ENCODE measurements at places on chromosomes 2 and 18.

GRCh38 chr18:3236470-3236869, 11.1 kb upstream of the MYL12A start:
- DNase-seq = no peak

DNA sequence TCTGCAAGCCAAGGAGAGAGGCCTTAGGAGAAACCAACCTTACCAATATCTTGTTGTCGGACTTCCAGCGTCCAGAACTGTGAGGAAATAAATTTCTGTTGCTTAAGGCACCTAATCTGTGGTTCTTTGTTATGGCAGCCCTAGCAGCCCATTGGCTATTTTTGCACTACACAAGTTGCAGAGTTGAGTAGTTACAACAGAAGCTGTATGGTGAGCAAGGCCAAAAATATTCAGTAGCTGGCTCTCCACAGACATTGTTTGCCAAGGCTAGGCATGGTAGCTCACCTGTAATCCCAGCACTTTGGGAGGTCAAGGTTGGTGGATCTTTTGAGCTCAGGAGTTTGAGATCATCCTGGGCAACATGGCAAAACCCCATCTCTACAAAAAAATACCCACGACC, 27.1 kb upstream of the SCYGR1 start:
- no peak for DNase-seq

DNA sequence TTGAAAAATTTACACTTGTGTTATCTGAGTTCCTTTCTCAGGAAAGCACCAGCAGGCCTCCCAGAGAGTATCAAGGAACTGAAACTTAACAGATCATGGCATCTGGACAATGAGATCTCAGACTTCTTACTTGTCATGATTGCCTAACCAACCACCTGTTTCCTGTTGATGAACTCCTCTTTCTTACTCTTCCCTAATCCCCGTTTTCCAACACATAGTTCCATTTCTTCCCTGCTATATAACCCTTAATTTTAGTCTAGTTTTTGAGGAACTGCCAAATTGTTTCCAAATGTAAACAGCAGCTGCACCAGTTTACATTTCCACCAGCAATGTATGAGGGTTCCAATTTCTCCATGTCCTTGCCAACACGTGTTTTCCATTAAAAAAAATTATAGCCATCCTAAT, 6.1 kb upstream of the FAM171B start:
- no peak for DNase-seq

GRCh38 chr18:23207994-23208393, 72.7 kb downstream of the CABLES1 start:
- DNase-seq = no peak

- no peak for DNase-seq
Observed at GRCh38 chr2:13009027-13009642, 292.4 kb downstream of the TRIB2 start.

DNA sequence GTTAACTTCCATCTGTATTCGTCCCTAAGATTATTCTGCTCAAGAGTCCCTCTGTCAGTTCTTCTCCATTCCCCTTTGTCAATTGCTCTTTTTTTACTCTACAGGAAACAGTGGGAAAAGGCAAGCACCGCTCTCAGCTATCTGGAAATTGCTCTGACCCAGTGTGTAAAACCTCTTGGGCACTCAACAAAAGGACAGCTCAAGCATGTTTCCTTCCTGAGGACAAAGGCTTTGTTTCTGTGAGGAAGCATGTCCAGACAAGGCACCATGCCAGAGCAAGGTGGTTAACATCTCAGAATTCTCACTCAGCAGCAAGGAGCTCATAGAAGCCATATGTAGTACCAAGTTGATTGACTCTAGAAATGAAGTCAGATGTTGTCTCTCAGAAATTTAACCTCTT, 735.6 kb downstream of the TSN start:
- DNase-seq = no peak

GRCh38 chr2:219737270-219737691, 109.9 kb downstream of the SLC4A3 start:
- DNase-seq = no peak

GRCh38 chr2:190283783-190284182, 35.8 kb downstream of the HIBCH start:
- no peak for DNase-seq

GRCh38 chr2:8638327-8638726, 43.5 kb upstream of the ID2 start:
- no peak for DNase-seq

DNA sequence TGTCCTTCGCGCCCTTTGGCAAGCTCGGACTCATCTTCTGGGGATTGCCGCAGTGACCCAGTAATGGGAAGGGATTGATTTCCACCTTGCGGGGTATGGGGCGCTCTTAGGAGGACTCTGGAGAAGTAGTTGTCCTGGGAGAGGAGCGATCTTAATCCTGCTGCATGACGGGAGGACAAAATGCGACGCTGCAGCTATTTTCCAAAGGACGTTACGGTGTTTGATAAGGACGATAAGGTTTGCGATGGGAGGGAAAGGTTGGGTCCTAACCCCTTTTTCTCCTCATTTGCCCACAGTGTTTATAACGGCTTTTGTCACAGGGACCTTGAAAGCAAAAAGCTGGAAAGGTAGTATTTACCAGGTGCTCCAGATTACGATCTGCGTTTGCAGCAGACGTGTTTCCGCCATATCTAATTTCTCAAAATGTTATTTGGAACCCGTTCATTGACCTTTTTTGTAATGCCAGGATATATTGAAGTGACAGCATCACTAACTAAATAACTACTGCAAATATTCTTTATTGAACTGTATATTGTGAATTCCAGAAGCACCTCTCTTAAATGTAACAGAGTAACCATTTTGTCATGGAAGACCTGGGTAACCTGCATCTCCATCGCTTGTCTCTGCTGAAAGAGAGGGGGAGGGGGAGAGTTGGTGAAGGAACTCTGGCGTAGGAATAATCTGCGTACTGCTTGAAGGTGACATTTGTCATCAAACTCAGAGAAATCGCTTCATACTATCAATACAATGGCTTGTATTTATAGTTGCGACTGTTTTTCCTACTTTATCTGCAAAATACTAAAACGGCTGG, 590 bp downstream of the MDH1 start:
- DNase-seq = no peak

DNA sequence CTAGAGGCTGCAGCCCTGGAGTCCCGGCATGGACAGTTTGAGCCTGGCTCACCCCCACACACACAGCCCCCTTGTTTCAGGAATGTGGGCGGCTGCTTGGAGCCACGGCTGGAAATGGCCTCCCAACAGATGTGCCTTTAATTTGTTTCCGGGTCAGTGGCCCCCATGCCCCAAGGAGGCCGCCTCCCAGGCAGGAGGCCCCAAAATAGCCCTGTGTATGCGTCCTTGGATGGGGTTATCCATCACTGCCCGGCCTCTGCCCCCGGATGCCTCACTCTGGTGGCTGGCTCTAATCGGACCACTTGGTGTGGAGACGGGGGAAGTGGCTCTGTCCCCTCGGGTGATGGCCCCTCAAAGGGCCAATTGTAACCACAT, 151.9 kb upstream of the MYCN start:
- DNase-seq = no peak

- peak; percentile 24 for DNase-seq
Observed at GRCh38 chr2:176931588-176932563, 280.7 kb upstream of the HNRNPA3 start.

DNA sequence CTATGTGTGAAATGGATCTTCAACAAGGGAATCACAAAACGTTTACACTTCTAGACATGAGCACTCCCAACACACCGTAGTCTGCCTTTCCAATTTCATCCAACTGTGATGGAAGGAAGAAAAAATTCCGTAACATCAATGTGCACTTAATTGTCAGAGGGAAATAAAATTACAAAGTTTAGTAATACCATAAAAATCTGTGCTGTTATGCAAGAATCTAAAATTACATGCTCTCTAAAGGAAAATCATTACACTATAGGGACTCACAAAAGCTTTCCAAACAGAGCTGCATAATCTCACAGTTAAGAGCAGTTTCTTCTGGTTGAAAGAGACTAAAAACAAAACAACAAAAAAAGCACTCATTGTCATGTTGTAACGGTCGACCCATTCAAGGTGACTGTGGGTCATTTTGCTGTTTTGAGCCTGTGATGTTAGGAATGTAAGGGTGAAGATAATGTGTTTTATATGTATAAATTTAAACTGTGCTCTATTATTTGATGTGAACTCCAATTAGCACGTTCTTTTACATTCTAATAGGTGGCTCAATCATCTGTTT, 698.0 kb downstream of the TDRD15 start:
- DNase-seq = no peak

DNA sequence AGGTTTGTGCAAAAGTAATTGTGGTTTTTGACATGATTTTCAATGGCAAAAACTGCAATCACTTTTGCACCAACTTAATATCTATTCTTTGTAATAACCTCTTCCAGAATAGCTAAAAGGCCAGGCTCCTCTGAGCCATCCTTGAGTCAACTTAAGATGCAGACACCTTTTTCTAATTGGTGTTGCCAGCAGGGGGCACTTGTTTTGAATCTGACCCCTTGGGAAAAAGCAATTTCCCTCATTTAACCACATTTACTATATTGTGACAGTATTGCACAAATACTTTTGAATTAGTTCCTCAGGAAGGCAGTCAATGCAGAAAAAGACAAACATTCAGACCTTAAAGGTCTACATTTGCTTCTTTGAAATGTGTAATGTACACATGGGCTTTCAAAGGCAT, 78.6 kb upstream of the GALNT5 start:
- DNase-seq = no peak

DNA sequence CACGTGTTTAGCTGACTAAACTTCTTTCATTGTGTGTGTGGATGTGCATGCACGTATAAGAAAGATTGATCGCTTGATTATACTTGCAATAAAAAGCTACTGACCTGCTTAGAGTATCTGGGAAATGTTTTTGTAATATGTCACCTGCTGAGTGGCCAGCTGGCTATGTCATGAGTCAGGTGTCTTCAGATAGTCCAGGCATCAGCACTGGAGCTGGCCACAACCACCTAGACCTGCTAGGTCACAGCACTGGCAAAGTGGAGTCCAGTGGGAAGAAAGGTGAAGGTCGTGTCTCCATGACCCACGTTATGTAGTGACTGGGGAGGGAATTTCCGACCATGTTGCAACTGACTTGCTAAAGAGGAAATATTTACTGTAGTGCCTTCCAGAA, 147.0 kb downstream of the ESCO1 start:
- no peak for DNase-seq

GRCh38 chr2:189411860-189412259, 29.4 kb upstream of the WDR75 start:
- DNase-seq = no peak

DNA sequence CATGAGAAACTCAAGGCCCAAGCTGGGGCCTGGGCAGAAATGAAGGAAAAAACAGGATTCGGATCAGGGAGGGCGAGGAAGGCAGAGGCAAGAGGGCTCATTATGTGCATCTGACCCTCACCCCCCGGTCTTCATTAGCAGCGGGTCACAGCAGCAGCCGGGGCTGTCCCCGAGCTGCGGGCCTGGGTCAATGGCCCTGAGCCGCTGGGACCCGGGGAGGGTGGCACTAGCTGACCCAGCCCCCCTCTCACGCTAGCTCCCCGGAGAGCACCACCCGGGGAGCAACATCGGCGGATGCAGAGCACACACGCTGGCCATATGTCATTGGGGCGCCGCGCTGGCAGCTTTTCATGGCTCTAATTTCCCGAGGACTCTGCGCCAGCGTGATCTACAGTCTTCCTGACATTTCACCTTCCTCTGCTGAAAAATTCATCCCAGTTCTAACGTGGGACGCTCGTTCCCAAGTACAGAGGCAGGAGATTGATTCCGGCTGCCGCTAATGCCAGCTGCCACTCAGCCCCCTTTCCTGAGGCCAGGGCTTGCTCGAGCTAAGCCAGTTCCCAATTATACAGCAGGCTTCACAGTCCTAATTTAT, 63.7 kb downstream of the EIPR1 start:
- DNase-seq = no peak

- DNase-seq = no peak
Observed at GRCh38 chr2:74228772-74229171, 30.4 kb downstream of the MTHFD2 start.

DNA sequence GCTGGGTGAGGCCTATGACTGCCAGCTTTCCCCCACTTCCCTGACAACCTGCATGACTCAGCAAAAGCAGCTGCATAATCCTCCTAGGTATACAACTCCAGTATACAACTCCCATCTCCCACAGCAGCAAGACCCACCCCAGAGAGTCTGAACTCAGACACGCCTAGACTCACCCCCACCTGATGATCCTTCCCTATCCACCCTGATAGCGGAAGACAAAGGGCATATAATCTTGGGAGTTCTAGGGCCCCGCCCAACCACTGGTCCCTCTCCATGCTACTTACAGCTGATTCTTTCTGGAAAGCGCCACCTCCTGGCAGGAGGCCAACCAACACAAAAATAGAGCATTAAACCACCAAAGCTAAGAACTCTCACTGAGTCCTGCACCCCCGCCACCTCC, 296.5 kb downstream of the DCC start:
- no peak for DNase-seq

GRCh38 chr2:88058191-88058590, 2.6 kb upstream of the KRCC1 start:
- DNase-seq = no peak

DNA sequence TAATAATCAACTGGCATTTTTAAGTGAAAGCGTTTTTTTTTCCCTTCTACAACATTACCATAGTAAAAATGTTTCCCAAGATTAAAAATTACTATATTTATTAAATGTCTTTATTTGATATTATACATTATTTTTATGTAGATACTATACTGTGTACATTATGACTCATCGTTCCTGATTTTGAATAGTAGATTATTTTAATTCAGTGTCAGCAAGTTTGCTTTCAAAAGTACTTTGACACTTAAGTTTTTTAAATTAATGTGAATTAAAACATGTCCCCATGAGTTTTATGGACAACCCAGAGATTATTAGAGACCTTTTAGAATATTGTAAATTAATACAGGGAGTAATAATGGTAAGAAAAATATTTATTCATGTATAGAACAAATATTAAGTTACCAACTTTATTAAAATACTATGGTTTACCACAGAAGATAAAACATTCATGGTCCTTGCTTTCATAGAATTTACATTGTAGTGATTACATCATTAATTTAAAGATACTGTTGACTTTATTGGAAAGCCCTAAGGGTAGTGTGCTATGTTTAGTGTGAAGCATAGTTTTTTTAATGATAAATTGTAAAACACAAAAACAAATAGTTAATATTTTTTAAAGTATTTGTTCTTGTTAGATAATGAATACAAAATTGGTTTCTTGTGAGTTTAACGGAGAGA, 21.9 kb downstream of the DYNC1I2 start:
- DNase-seq = no peak

DNA sequence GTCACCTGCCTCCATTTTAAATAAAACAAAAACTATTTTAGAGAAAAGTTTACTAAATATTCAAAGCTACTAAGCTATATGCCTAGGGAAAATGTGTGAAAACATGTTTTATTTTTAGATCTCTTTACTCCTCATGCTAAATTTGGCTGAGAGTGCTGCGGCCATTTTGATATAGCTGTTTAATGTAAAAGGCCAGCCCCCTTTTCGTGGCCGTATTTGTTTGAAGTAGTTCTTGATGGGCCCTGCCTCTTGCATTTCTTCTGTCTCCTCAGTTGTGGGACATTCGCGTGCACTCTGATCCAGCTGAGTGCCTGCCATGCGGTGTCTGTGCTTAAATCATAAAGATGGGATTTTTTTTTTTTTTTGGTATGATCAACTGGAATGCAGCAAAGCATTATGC, 64.0 kb downstream of the ZNF407 start:
- no peak for DNase-seq

GRCh38 chr2:16742026-16742425, 76.4 kb upstream of the CYRIA start:
- no peak for DNase-seq
